Suprapubic skin (tissue), 4 donors: ENCODE measurements at places on chromosomes 11 and 22. TPM values are rescaled to one million over a fixed set of nuclear protein-coding genes. Genes with fewer than 3 reads are reported as not detected.

DNA sequence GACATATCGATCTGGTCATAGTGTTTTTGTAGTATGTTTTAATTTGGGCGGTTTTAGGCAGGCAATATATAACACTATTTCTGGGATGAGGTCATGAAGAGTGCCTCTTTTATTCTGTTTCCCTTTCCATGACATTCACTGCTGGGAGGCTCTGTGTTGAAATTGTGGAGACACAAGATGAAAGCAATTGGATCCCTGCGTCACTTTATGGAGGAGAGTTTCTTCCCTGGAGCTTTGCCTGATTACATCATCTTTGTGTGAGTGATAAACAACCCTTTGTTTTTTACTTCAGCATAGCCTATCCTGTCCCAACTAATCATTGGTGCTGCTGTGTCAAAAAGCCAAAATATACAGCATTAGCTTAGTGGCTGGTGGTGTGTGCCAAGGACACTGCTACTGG lies 48.6 kb downstream of the PARVG start:
- no peak for DNase-seq

DNA sequence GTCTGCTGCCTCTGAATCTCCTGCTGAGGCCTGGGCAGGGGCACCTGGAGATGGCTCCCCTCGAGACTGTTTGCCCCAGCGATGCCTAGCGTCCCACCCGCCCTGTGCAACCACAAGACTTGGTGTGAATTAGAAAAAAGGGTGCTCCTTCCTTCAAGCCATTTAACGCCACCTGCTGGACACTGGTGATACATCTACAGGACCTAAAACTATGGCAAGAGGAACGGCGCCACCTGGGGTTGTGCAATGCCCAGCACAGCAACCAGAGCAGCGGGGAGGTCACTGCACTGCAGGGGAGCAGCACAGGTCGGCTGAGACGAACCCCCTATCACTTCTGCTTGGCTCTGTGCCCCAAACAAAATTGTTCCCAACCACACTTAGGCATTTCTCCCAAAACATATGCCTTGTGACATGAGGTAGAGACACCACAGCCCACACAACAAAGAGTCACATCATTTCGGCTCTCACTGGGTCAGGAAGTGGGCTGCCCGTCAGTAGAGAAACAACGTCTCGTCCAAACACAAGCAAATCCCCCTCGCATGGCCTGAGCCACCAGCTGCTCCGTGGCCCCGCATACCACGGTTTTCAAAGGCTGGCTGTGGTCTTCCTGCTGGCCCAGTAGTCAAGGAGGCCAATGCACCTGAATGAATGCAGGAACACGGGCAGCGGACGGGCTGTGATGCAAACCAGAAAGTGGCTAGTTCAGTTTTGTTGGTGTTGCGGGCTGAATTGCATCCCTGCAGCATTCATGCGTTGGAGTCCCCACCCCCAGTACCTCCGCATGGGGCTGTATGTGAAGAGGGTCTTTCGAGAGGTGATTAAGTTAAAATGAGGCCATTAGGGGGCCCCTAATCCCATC lies 171.9 kb downstream of the SHANK2 start:
- DNase-seq, result no peak

DNA sequence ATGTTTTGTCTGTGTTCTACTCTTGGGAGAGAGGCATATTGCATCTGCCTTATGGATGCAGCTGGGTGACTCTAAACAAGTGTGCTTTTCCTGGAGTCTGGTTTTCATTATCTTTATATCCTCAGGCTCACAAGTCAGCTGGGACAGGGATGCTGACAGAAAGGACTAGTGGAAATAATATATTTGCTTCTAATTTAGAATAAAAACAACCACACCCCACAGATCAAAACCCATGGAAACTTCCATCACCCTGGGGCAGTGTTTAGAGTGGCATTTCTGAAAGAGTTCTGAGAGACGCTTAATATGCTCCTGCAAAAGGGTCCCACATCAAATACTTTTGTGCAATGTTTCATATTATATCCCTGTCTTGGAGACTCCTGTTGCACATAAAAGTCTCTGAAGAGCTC lies 20.8 kb downstream of the KCNE3 start:
- DNase-seq, result no peak

DNA sequence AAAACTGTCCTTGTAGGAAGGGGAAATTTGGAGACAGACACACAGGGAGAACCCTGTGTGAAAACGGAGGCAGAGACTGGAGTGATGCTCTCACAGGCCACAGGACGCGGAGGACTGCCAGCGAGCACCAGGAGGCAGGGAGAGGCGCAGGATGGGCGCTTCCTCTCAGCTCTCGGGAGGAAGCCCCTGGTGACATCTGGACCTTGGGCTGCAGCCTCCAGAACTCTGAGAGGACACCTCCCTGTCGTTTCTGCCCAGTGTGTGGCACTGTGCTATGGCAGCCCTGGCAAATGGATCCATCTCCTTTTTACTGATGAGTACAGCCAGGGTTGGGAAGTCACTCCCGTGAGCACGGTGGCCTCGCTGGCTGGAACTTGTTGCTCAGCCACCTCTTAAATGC lies 73.9 kb downstream of the LRRC32 start:
- DNase-seq, result peak; percentile 60

Gene CNTF
- 2.8 TPM for total RNA-seq

DNA sequence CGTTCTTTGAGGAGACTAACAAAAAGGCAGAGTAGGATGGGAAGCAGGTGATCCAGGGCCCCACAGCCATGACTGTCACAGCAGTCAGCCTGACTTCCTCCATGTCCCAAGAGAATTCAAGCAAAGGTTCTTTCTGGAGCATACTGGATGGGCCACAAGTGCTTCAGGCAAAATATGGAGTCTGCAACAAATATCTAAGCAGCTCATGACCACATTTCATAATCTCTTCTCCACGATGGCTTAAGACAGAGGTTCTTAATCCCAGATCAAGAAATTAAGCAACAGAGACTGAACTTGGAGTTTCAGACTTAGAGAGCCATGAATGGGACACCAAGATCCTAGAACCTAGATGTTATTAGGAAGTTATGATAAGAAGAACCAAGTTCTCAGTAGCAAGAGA lies 31.6 kb downstream of the GUCY1A2 start:
- no peak for DNase-seq

Gene MAPK8IP2
- 4.4 TPM for total RNA-seq

Gene POGLUT3
- total RNA-seq, result 18.8 TPM

DNA sequence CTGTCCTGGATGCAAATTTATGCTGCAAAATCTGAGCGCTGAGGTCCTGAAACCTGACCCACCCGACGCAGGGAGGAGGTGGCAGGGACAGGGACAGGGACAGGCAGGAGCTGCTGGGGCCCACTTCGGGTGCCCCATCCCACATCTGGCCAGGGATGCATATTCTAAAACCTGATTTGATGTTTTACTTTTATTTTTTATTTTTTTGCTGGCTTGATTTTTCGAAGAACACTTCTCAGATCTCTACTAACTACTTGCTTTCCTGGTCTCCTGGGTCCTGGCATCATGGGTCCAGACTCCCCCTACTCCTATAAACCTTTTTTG lies 652 bp upstream of the PVALB start:
- DNase-seq, result no peak

Gene ALKBH3
- 47.2 TPM for total RNA-seq

- DNase-seq, result no peak
Measured at GRCh38 chr11:34916843-34917770, 689 bp downstream of the PDHX start.

Gene CNIH2
- not detected for total RNA-seq

Gene KDM4E
- not detected for total RNA-seq

DNA sequence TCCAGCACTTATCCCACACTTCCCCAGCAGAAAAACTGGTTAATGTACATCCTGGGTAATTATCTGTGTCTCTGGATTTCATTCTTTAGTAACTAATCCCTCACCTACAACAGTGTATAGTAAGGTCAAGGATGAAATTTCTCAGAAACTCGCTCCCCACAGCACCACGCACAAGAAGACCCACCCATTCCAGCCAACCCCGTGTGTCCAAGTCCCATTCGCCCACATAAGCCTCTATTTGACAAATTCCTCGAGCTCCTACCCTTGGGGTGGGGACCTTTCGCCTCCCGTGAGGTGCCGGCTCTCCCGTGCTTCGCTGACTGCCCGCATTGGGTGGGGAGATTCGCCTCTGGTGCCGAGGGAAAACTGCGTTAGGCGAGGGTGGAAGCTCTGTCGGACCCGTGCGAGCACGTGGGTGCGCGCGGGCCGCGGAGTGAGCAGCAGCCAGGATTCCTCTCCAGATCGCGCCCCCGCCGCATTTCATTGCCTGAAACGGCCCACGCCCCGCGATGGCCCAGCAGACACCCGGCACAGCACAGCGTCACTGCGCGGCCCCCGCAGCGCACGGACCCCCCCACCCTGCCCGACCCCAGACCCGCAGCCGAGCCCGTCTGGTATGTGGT lies 866 bp downstream of the EXPH5 start:
- DNase-seq, result no peak

Gene C11orf86
- total RNA-seq, result not detected

- no peak for DNase-seq
Measured at GRCh38 chr11:71543866-71544265, 4.4 kb upstream of the KRTAP5-9 start.

DNA sequence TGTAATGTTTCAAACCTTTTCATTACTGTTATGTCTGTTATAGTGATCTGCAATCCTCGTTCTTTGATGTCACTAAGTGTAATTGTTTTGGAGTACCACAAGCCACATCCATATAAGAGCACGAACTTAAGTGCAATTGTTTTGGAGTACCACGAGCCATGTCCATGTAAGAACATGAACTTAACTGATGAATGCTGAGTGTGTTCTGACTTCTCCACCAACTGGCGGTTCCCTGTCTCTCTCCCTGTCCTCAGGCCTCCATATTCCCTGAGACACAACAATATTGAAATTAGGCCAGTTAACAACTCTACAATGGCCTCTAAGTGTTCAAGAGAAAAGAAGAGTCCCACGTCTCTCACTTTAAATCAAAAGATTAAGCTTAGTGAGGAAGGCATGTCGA lies 23.5 kb downstream of the TESMIN start:
- no peak for DNase-seq

DNA sequence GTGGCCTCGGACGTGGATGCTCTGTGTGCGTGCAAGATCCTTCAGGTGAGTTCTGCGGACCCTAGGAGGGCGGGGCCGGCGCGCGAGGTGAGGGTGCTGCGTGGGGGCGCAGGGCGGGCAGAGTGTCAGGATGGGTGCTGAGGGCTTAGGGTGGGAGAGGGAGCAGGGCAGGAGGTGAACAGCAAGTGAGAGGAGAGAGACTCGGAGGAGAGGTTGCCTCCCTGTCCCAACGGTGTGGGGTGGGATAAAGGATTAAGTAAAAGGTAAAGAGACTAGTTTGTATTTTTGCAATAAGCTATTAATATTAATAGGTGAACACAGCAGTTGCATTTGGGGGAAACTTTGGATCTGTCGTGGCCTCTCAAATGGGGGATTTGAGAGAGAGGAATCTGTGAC lies 451 bp downstream of the CDC45 start:
- DNase-seq, result no peak

DNA sequence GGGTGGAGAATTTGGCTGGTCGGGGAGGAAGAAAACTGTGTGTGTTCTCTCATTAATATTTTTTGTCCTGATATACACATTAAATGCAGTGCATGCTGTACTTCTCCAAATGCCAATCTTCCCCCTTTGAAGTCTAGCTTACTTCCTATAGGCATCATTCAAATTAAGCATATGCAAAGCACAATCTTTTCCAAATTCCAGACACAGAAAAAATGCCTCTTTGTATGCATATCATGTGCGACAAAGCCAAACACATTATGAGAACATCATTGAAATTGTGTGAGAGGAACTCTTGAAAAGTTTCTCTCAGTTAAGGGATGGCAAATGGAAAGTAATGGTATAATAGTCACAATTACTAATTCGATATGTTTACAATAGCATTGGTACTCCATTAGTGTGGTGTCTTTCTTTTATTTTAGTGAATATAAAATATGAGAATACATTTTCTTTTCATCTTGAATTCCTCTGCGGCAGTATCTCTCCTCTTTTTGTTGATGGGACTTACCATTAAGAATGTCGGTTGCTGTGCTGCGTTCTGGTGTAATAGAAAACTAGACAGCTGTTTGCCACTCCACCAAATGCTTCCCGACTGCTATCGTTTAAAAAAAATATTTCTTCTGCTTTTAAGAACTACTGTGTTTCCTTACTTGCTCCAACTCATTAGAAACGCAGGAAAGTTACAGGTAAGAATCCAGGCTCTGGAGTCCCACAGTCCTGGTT lies 19.3 kb upstream of the NRIP3 start:
- DNase-seq, result no peak

DNA sequence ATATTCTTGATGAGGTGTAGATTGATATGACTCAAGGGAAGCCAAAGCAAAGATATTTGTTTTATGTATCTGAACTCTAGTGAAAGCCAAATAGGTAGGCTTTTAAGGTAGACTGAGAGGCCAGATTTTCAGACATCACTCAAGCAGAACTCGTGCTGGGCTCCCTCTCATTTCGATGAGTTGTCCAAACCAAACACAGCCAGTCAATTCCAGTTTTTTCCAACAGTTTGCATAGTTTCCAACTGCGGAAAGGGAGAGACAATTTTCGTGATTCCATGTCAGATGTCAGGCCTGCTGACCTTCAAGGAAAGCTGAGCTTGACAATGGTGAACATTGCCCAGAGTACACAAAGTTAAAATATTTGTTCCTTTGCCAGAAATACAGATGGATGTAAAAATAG lies 110.9 kb upstream of the MPPED2 start:
- DNase-seq, result no peak

GRCh38 chr11:73011126-73011817 lies 130.8 kb downstream of the FCHSD2 start:
- no peak for DNase-seq

DNA sequence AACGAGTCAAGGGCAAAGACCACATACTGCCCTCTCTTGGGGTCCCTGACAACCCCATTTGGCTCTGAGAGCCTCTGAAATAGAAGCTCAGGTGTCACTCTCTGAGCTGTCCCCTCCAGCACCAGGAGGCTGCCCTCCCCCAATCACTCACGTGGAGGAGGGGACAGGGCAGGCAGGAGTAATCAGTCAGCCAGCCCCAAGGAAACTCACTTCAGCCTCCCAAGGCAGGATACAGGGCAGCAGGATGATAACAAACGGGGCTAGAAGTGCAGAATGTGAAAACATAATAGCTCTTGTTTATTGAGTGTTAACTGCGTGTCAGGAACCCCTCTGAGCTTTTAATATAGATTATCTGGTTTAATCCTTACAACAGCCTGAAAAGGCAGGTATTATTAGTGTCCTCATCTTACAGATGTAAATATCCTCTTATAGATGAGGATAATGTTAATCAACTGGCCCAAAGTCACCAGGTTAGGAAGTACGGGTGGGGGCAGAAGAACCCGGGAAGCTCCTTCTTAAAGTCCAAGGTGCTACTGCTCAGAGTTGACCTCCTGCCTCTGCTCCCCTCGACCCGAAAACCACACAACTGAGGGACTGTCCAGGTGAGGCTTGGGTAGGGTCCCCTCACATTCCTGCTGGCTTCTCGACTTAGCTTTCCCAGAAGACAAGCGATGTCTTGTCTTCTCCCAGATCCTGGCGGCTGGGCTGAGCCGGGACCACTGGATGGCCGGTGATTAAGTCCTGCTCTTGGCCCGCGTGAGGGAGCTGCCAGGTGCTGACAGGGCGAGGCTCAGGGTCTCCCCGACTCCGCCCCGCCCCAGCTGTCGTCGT lies 2.7 kb downstream of the CHRM4 start:
- no peak for DNase-seq
